HFFc6 (cell line): ENCODE measurements at places on chromosomes 13 and 19.

DNA sequence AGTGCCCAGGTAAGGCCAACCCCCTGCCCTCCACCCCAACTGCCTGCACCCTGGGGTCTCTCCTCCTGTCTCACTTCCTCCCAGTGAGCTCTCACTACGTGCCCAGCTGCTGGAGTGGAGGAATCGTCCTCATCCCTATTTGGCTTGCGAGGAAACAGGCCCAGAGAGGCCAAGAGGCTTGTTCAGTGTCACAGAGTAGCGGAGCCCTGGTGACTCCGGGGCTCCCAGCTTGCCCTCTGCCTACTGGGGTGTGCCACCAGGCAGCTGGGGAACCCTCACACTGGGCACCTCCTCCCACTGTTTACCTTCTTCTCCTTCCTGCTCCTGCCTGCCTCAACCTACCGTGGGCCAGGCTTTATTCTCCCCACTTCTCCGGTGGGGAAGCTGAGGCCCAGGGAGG, 5.6 kb downstream of the TMED1 start:
- DNase-seq, result no peak

DNA sequence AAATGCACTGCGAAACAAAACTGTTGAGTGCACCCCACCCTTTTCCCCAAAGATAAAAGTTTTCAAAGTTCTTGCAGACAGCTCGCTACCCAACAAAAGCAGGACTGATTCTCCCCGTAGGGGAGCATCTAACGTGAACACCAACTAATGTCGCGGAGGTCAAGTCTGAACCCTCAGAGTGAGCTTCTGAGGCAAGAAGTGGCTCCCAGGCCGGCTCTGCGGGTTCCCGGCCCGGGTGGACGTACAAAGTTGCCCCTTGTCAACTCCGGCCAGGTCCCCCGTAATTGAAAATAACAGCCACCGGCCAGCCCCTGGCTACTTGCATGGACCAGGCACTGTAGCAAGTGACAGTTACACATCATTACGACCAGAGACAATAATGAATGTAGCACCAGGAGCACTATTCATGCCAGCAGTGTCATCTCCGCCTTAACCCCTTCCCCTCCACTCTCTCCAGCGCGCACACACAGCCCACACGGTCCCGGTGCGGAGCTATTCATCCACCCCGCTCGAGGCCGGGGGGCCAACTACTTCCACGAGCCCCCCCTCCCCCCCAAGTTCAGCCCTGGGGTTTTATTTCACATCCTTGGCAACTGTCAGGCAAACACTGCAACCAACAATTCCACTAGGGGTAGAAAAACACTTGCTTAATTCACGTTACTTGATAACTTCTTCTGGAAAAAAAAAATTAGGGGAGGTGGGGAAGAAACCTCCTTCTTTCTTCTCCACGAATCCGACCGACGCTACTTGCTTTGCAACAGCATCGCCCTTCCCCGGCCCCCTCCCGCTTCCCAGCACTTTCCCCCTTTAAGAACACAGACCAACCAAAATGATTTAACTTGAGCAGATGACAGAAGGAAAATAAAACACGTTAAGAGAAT, 1.2 kb downstream of the KLF12 start:
- DNase-seq, result peak; percentile 11

DNA sequence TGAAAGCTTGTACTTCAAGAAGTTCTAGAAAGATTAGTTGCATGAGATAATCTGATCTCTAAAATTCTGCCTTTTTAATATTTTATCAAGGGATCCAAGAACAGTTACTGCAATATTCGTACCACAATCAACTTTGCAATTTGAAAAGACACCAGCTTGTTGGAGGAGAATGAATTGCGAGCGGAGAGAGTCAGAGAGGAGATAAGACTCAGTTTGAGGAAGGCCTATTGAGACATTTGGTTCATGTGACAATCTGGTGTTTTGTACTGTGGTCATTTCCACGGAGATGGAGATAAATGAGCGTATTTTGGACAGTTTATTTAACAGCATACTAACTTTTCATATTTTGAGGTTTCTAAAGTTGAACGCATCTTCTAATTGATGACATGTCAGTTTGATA, 1276.0 kb downstream of the EFNB2 start:
- no peak for DNase-seq

GRCh38 chr19:51147663-51148062, 5.6 kb downstream of the SIGLEC7 start:
- DNase-seq, result no peak

GRCh38 chr13:56886398-56886797, 254.3 kb upstream of the PRR20A start:
- DNase-seq, result no peak

- DNase-seq, result no peak
These were observed 5.0 kb upstream of the ZNF230 start for GRCh38 chr19:43997631-43998290.

- peak; percentile 80 for DNase-seq
These were observed 27.9 kb downstream of the PLEKHJ1 start for GRCh38 chr19:2207991-2208860.

DNA sequence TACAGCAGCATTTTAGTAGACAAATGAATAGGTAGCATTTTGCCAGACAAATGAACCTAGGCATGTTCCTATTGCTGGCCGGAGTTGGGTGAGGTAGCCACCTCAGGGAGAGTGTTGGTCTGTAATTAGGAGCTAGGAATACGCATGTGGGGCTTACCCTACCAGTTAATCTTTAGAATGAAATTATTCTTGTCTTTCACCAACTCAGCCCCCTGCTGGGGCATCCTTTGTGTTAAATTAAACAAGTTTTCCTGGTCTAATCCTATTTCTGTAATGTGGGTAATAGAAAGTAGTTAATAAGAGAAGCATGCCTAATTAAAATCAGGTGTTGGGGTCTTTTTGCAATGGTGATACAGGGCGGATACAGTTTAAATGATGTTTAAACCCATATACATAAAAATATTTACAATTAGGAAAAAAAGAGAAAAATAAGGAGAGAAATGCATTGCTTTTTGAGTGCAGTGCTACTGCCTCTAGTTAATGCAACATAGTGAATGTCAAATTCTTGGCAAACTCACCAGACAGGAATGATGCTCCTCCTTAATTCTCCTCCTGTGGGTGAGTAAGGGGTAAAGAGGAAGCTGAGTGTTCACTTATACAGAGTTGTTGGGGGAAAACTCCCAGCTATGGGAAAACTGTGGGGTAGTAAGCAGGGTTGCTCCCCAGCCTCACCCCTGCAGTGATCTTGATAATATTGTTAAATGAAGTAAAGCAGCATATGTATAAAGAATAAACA, 276.4 kb upstream of the EDNRB start:
- peak; percentile 56 for DNase-seq

DNA sequence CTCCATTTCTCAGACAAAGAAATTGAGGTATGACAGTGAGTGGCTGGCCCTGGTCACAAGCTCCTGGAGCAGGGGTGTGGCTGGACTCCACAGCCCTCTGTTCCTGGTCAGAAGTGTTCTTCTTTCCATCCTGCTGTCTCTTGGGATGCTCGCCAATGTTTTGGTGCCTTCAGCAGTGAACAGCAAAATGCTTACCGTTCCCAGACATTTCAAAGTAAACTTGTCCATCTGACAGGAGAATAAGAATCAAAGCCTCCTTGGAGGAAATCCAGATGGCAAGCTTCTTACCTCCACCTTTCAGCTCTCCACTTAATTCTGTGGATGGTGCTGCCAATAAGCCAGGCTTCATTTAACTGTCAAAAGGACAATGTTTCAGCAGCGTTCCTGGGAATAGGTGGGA, 954.1 kb downstream of the UQCRFS1 start:
- no peak for DNase-seq

DNA sequence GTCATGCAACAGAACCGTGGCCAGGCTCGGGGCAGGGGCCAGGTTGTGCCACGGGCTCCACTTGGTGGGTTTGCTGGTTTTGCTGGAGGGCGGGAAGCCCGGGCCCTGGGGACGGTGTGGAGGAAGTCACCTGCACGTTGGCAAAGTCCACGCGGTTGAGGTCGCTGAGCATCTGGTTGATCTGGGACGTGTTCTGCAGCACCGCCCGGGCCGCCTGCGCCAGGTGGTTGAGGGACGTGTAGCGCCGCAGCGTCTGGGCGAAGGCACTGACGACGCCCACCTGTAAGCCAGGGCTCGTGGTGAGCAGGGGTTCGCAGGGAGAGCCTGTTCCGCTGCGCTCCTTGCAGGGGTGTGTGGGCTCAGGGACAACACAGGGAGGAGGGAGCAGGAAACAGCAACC, 24.7 kb upstream of the RANBP3 start:
- no peak for DNase-seq

DNA sequence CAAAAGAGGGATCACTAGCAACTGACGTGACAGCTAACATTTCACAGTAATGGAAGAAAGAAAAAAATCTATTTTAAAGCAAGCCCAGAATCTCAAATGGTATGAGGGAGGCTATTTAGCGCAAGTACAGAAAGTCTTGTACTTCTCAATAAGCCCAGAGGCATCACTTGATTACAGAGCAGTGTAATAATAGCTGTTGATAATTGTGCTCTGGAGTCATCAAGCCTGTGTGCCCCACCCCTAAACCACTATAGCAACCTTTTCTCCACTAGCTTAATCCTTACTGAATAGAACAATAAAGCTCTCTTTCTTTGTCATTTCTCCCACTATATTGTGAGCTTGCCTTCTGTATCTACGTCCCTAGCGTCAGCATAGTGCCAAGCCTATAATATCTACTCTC, 56.6 kb downstream of the FREM2 start:
- no peak for DNase-seq

DNA sequence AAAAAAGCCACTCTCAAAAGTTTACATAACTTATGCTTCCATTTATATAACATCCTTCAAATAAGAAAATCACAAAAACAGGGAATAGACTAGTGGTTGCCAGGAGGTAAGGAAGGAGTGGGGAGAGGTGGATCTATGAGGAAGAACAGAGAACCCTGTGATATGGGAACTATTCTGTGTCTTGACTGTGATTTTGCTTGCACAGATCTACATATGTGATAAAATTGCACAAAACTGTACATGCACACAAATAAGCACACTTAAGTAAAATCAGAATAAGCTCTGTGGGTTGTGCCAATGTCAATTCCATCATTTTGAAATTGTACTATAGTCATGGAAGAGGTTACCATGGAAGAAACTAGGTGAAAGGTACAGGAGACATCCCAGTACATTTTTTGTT, 121.6 kb upstream of the SGCG start:
- no peak for DNase-seq

DNA sequence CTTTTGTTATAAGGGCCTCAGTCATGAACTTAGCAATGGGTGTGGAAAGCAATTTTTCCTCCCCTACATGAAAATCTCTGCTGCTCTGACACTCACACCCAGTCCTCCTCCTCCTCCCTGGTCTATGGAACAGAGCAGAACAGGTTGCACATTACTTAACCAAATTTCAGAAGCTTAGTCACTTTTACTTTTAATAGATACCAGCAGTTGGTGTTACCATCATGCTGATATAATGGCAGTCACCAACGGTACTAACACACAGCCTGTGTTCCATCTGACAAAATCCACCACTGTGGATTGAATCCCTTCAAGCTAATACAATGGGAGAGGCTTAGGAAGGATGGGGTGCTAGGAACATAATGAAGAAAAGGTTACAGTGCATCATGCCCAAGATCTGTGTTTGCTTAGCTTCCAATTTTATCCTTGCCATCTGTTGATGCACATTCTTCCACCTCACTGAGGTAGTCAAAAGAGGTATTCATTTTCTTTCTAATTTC, 9.8 kb downstream of the TPT1 start:
- DNase-seq, result no peak

- no peak for DNase-seq
These were observed 4.4 kb upstream of the NFIX start for GRCh38 chr19:12990853-12991252.

- no peak for DNase-seq
These were observed 68.2 kb downstream of the ZNF100 start for GRCh38 chr19:21699197-21699596.

DNA sequence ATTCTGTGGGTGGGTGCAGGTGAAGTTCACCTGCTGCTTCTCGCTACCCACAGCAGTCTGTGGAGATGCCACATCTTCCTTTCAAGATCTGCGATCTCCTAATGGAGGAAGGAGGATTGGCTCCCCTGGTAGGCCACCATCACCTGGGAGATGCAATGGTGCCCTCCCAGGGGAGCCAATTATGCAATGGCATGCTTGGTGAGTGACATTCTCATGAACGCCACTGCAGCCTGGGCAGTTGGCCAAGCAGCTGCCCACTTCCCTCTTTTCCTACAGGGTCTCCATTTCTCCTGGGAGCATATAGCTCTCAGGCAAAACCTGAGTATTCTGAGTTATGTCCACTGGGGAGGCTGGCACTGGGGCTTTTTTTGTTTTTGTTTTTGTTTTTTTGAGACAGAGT, 83.5 kb upstream of the KCTD15 start:
- DNase-seq, result no peak
